Epithelial cell of prostate (primary cell): ENCODE measurements at places on chromosomes 2 and 18.

DNA sequence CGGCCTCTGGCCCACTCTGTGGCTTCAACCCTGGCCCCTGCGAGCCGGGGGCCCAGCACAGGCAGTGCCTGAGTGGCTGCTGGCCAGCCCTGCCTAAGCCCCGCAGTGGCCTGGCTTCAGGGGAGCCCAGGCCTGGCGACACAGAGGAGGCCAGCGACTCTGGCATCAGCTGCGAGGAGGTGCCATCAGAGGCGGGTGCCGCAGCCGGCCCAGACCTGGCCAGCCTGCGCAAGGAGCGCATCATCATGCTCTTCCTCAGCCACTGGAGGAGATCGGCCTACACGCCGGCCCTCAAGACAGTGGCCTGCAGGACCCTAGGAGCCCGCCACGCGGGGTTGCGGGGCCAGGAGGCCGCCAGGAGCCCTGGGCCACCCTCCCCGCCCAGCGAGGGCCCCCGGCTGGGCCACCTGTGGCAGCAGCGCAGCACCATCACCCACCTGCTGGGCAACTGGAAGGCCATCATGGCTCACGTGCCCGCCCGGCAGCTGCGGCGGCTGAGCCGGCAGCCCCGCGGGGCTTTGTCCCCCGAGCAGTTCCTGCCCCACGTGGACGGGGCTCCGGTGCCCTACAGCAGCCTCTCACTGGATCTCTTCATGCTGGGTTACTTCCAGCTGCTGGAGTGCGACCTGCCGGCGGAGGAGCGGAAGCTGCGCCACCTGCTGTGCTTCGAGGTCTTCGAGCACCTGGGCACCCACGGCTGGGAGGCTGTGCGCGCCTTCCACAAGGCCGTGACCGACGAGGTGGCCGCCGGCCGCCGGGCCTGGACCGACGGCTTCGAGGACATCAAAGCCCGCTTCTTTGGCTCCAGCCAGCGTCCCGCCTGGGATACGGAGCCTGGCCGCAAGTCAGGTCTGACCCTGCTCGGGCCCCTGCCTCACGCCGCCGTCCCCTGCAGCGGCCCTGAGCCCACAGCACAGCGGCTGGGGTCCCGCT lies 7.5 kb upstream of the KLHL30 start:
- no peak for DNase-seq

- DNase-seq, result no peak
Measured at GRCh38 chr2:20108655-20109396, 57.4 kb upstream of the LAPTM4A start.

DNA sequence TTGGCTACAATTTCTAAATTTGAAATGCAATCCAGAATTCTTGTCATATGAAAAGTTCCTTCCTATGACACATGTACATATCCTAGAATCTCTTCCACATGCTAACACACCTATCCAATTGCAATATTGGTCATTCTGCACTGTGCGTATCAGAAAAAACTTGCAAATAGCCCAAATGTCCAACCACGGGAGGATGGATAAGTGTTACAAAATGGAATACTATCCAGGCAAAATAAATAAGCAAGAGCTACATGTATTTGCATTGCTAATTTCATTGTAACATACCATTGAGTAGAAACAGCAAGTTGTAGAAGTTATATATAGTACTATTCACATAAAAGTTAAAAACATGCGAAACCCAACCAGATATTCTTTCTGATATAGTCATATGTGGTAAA lies 15.6 kb upstream of the RHOB start:
- no peak for DNase-seq

- no peak for DNase-seq
Measured at GRCh38 chr2:80073134-80073561, 231.4 kb downstream of the LRRTM1 start.

GRCh38 chr2:201484805-201485204 lies 33.3 kb downstream of the STRADB start:
- no peak for DNase-seq

- peak; percentile 6 for DNase-seq
Measured at GRCh38 chr18:13221869-13222855, 3.6 kb downstream of the LDLRAD4 start.

DNA sequence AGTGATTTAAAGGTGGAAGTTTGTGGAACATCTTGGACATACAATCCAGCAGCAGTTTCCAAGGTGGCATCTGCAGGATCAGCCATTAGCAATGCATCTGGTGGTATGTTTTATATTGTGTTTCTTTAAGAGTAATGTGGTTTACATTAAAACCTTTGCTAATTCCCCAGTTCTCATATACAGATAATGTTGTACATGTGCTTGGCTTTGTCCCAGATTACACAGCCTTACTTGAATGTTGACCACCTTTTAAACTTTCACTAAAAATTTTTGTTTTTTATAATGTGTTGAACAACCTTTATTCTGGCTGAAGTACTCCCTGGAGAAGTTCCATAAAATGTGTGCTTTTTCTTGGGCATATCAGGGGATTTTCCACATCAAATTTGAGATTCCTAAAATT lies 57.5 kb downstream of the MIB1 start:
- DNase-seq, result no peak

DNA sequence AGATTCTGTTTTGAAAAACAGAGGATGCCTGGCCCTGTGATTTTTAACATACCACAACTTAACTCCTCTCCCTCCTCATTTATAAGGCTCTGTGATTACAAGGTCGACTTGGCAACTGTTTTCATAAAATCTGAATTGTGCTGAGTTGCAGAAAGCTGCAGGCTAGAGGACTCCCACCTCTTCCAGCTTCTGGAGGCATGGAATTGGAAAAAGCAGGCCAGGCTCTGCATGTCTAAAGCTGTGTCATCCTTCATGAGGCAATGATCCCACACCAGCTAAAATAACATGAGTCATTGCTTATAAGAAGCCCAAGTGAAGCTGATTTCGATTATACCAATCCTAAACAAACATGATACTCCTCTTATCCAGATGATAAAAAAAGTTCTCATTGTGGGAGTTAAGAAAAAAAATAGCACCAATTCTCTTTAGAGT lies 11.7 kb downstream of the ARHGAP28 start:
- peak; percentile 55 for DNase-seq

DNA sequence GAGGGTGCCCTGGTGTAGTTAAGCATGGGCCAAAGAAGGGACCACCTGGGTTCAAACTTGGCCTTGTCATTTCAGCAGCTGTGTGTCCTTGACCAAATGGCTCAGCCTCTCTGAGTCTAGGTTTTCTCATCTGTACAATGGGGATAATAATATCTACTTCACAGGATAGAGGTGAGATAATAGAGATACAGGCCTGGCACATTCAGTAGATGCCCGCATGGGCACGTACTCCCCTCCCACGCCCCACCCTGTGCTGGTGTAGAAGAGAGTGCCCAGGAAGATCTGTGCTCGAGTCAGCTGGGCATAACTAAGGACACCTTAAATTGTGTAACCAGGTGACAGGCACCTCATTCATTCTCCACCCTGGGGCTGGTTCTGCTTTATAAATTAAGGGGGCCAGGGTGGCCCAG lies 8.4 kb upstream of the TMEM185B start:
- no peak for DNase-seq

DNA sequence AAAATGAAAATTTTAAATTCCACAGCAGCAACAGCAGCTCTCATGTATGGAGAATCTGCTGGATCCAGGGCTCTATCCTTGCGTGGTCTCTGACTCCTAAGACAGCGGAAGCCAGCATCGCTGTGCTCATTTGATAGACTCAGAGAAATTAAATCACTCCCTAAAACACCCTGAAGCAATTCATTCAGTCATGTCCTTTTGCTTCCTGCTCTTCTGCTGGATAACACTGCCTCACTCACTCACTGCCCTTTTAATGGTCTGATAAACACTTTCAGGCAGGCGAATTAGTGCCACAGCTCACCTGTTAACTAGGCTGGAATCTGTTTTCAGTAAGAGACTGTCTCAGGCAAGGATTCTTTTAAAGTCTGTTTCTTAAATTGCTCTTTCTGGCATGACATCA lies 10.0 kb downstream of the WIPF1 start:
- DNase-seq, result no peak

GRCh38 chr2:151657667-151658076 lies 76.6 kb downstream of the NEB start:
- DNase-seq, result no peak

DNA sequence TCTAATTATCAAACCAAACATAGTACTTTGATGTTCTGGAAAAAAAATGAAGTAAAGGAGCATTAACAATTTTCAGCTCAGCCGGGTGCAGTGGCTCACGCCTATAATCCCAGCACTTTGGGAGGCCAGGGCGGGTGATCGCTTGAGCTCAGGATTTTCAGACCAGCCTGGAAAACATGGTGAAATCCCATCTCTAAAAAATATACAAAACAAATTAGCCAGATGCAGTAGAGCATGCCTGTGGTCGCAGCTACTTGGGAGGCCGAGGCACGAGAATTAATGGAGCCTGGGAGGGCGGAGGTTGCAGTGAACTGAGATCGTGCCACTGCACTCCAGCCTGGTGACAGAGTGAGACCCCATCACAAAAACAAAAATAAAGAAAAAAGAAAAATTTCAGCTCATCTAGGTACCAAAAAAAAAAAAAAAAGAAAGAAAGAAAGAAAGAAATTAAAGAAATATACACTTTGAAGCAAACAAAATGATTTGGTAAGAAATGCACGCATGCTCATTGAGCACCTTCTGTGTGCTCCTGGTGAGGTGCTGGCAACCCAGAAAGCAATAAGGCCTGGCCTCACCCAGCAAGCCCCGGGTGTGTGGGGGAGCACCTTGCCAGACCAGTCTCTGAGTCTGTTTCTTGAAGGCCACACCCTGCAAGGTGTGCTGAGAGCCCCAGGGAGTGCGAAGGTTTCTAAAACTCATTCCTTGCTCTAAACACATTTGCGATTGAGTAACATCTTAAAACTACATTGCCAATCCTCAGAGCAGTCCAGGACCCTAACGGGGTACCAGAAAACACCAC lies 133.5 kb downstream of the TFCP2L1 start:
- DNase-seq, result peak; percentile 59

DNA sequence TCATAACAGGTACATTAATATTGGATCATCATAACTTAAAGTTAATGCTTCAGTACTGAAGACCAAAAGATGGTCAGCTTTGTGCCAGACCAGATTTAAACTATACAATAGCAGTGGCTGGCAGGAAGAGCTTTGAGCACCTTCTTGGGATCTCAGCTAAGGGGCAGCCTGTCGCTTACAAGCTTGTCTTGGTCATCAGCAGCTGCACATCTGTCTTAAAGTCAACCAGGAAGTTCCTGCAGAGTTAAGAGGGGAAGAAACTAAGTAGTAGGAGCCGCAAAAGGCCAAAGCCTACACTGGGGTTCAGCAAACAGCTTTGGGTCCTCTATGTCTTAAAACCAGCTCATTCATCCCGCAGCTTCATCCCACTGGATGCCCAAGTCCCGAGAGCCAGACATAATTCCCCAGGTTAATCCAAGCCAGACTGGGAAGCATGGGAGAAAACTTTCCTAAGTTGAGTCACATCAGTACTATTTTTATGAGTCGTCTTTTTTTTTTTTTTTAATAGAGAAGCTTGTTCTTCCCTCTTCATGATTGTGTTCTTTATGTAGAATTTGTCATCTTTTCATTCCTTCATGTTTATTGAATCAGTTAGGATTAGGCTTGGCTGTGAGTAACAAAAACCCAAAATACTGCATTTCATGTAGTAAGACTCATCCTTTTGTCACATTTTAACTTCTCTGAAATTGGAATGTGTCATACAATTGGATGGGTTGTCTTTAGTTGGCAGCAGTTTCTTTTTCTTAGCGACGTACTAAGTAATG lies 59.3 kb downstream of the SERTAD2 start:
- no peak for DNase-seq

DNA sequence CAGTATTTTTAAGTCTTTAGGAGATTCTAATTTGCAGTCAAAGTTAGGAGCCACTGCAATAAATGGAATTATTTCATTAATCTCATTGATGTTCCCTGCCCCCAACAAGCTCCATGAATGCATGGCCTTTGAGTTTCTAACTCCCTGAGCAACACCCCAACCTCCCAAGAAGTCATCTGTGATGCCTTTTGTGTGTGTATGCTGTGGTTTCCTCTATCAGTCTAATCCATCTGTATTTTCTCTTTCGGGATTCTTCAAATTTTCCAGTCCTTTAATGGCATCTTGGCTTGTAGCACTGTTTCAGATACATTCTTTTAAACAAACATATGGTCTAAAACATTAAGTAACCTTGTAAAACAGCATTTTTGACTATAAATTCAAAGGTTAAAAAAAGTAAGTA lies 16.8 kb downstream of the SERPINB10 start:
- DNase-seq, result no peak

DNA sequence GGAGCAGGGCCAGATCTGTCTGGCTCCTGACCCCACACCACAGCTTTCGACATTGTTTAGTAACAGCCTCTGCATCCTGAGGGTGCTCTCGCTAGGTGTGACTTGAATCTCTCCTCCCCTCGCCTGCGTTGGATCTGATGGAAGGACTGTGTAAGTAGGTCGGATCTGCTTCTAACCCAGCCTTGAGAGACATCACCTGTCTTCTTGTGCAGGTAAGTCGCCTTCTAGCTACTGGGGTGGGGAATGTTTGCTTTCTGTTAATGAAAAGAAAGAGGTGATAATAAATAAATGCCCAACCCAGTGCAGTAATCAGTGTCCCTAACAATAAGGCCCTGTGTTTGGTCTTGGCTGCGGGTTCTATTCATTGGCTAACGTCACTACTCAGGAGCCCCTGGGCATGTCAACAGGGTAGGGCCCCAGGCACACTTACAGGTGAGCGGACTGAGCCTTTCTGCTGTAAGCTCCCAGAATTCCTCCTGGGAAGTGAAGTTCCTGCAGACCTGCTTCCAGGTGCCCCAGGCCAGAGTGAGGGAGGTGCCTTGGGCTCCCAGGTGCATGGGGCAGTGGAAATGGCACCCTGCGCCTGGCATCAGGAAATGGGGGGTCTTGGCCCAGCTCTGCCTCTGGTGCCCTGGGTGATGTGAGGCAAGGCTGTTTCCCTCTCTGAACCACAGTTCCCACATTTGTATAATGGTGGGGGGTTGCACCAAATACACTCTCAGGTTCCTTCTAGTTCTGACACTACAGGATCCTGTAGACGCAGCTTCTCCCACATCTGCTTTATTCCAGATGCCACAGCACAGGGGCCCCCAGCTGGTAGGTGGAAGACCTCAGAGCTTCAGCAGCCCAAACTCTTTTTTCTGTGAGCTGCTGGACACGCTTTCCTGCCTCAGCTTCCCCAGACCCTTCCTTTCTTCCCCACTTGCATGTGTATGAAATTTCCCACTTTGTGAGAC lies 11.2 kb upstream of the FOSL2 start:
- DNase-seq, result no peak

DNA sequence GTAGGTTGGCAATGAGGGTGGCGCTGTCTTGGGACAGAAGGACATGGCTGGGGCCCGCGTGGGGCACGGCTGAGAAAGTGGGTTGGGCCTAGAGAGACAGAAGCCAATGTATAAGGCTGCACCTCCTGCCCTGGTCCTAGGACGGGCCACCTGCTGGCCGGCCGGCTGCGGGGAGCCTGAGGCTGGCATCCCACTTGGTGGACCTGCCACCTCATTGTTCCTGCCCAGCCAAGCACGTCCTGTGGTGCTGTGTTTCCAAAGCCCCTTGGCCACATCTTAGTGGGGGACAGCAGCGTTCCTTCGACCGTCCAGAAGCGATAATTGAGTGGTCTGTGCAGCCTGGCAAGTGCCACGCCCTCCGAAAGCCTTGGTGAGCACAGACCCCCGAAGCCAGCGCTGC lies 223.9 kb downstream of the LDLRAD4 start:
- DNase-seq, result no peak

GRCh38 chr18:63775166-63775730 lies at the start of gene SERPINB7:
Gene SERPINB7, plus strand, starts transcription at chr18:63775418. Its CDS starts 6,955 bp downstream, at chr18:63782373.
- peak; percentile 83 for DNase-seq
